Kidney (tissue), 22 donors: ENCODE measurements at places on chromosomes 1 and 21. TPM values are rescaled to one million over a fixed set of nuclear protein-coding genes. Genes with fewer than 3 reads are reported as not detected.

Gene PDZK1
- polyA plus RNA-seq: 659 TPM

- no peak for DNase-seq
Measured at GRCh38 chr1:111289371-111289770, 1.3 kb upstream of the CHIA start.

Gene FAM72D
- 0.24 TPM for polyA plus RNA-seq

DNA sequence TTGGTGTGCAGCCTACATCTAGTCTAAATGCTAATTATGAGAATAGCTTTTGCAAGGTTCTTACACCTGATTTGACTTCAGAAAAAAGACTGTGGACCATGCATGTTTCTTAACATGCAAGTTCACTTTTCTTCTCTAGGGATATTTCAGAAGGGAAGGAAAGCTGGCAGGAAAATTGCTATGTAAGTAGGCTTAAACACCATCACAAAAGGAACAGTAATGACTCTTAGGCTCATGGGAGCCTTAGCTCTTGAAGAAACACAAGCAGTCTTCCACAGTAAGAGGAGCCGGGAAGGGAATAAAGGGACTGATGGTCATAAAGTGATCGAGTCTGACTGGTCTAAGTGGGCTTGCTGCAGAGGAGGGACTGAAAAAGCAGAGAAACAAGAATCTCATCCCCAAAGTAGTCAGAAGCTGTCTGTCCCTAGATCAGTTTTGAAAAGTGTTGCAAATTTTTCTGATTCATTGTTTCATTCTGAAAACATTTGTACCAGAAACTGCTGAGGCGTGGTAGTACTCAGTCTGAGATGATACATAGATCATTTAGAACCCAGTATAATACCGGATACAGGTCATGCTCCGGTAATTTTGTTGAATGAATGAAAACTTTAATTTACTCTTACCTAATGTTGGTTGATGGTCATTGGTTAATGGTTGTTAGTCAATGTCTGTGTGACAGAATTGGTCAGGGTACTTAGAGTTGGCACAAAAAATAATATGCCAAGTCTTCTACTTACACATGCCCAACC lies 40.9 kb downstream of the SMYD2 start:
- DNase-seq: no peak

Gene TTLL10
- not detected for polyA plus RNA-seq

Gene DCST1
- not detected for polyA plus RNA-seq

Gene TDRD5
- polyA plus RNA-seq: 1.5 TPM

GRCh38 chr1:24202987-24203386 lies 15.9 kb upstream of the IFNLR1 start:
- DNase-seq: no peak

- DNase-seq: no peak
Measured at GRCh38 chr1:81477710-81478109, 323.0 kb upstream of the ADGRL2 start.

DNA sequence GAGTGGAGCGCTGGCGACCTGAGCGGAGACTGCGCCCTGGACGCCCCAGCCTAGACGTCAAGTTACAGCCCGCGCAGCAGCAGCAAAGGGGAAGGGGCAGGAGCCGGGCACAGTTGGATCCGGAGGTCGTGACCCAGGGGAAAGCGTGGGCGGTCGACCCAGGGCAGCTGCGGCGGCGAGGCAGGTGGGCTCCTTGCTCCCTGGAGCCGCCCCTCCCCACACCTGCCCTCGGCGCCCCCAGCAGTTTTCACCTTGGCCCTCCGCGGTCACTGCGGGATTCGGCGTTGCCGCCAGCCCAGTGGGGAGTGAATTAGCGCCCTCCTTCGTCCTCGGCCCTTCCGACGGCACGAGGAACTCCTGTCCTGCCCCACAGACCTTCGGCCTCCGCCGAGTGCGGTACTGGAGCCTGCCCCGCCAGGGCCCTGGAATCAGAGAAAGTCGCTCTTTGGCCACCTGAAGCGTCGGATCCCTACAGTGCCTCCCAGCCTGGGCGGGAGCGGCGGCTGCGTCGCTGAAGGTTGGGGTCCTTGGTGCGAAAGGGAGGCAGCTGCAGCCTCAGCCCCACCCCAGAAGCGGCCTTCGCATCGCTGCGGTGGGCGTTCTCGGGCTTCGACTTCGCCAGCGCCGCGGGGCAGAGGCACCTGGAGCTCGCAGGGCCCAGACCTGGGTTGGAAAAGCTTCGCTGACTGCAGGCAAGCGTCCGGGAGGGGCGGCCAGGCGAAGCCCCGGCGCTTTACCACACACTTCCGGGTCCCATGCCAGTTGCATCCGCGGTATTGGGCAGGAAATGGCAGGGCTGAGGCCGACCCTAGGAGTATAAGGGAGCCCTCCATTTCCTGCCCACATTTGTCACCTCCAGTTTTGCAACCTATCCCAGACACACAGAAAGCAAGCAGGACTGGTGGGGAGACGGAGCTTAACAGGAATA lies 4.2 kb downstream of the TFAP2E start:
- DNase-seq: peak; percentile 51

- no peak for DNase-seq
Measured at GRCh38 chr1:58460469-58460868, 86.1 kb downstream of the OMA1 start.

Gene TAS1R1
- polyA plus RNA-seq: not detected

- no peak for DNase-seq
Measured at GRCh38 chr1:3275471-3276340, 178.8 kb upstream of the ARHGEF16 start.
